NCI-H1105 treated with DMSO at 0.1 percent for 48 hours (cell line): ENCODE measurements at places on chromosomes 12 and 14.
A peak's percentile ranks its signal among the peaks of the same experiment; 100 is the strongest.

GRCh38 chr12:32454866-32455265, 55.5 kb downstream of the FGD4 start:
- no peak for DNase-seq

DNA sequence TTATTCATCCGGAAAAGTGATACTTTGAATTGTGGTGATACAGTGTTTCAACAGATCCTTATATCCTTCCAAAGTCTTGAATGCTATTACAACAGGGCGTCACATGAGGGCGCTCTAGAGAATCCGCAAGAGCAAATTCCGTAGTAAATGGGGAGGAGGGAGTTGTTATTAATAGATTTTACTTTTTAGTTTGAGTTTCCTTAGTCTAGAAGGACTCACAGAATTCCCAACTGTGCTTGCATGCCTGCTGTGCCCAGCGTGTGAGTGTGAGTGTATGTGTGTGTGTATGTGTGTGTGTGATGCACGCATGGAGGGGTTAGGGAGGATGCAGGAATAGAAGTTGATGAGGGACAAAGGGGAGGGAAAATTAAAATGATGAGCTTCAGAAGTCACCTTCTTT, 375.3 kb downstream of the C12orf75 start:
- DNase-seq: peak; percentile 56

GRCh38 chr12:108972358-108972757, 48.5 kb downstream of the SVOP start:
- DNase-seq: no peak

DNA sequence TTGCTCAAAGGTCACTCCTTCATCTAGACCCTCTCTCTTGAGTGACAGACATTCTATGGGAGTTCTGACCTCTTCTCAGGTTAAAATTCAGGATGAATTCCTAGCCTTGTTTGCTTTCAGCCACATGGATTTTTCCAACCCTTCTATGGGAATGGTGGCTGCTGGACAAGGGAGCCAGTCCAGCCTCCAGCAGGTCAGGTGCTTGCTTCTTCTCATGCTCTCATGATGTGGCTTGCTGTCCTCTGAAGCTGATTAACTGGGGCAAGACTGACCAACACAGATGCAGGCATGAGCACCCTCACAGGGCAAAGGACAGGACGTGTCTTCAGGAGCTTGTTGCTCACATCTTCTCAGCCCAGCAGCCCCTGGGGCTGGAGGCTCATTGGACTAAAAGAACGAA, 97.2 kb upstream of the SLC35F4 start:
- DNase-seq: no peak

- no peak for DNase-seq
These were observed 1445.4 kb downstream of the AACS start for GRCh38 chr12:126510630-126511029.

- DNase-seq: peak; percentile 40
These were observed 112.0 kb downstream of the TSPAN8 start for GRCh38 chr12:71045781-71046180.
